ENCODE measurements at places on chromosomes 2 and 18. TPM values are rescaled to one million over a fixed set of nuclear protein-coding genes. Genes with fewer than 3 reads are reported as not detected.

SH3RF3 gene
- total RNA-seq: 0.56 TPM

SF3B1 gene
- total RNA-seq: 124 TPM

PELI1 gene
- total RNA-seq: 1.6 TPM

BCL2 gene
- total RNA-seq: 0.56 TPM

CDK15 gene
- total RNA-seq: not detected

PROKR1 gene
- not detected for total RNA-seq

ANKRD29 gene
- 18.1 TPM for total RNA-seq

DES gene
- total RNA-seq: 0.29 TPM

INHBB gene
- total RNA-seq: 23.3 TPM

NPPC gene
- 0.21 TPM for total RNA-seq

PARD6G gene
- 2.7 TPM for total RNA-seq

MREG gene
- 4.7 TPM for total RNA-seq

FBXO36 gene
- 0.87 TPM for total RNA-seq

SP5 gene
- not detected for total RNA-seq

SERPINB3 gene
- total RNA-seq: 0.16 TPM

CAPN13 gene
- not detected for total RNA-seq

LTBP1 gene
- 41.7 TPM for total RNA-seq

NAB1 gene
- total RNA-seq: 26.2 TPM

CMPK2 gene
- 0.78 TPM for total RNA-seq

GPR45 gene
- total RNA-seq: not detected

Data from A549 treated with Hydrocortisone at 1 μM for 4 hours (cell line).